Thoracic aorta endothelial cell (primary cell): ENCODE measurements at places on chromosomes 12 and 14. TPM values are rescaled to one million over a fixed set of nuclear protein-coding genes. Genes with fewer than 3 reads are reported as not detected.

The KLRD1 gene
- total RNA-seq: 0.07 and 0.27 TPM in 2 replicates

The TMX1 gene
- total RNA-seq: 83.5 and 109 TPM in 2 replicates

The B4GALNT1 gene
- total RNA-seq: 0.14 and 0.27 TPM in 2 replicates

The KCNH3 gene
- 0.14 and 0.27 TPM in 2 replicates for total RNA-seq

The ABCC9 gene
- total RNA-seq: under 0.01 and 0.07 TPM in 2 replicates

The PLEKHG7 gene
- not detected in 2 replicates for total RNA-seq

The HIGD1C gene
- total RNA-seq: not detected in 2 replicates

The KTN1 gene
- 236 and 238 TPM in 2 replicates for total RNA-seq

The DDX47 gene
- 104 and 121 TPM in 2 replicates for total RNA-seq

The MORN3 gene
- total RNA-seq: 0.29 and 0.80 TPM in 2 replicates

The NXPH4 gene
- 0.13 and 0.14 TPM in 2 replicates for total RNA-seq

The EPYC gene
- not detected in 2 replicates for total RNA-seq

The BCL2L2 gene
- total RNA-seq: 18.5 and 22.2 TPM in 2 replicates

The CCDC88C gene
- total RNA-seq: 32.5 and 32.6 TPM in 2 replicates

The RTN1 gene
- 0.93 and 1.1 TPM in 2 replicates for total RNA-seq

The KRT80 gene
- total RNA-seq: 7.2 and 9.5 TPM in 2 replicates

The CYP46A1 gene
- under 0.01 and 0.14 TPM in 2 replicates for total RNA-seq

The LRFN5 gene
- total RNA-seq: 0.07 and 0.13 TPM in 2 replicates

The NTS gene
- total RNA-seq: not detected in 2 replicates

The ZDHHC22 gene
- total RNA-seq: not detected in 2 replicates

The CCND2 gene
- total RNA-seq: 13.6 and 80.8 TPM in 2 replicates

The OTX2 gene
- total RNA-seq: not detected in 2 replicates

The KRT6C gene
- total RNA-seq: not detected in 2 replicates

The RBP5 gene
- 0.50 TPM in 1 of 2 replicates, not detected in the other for total RNA-seq

The RD3L gene
- total RNA-seq: not detected in 2 replicates

The STAT2 gene
- 67.8 and 71.0 TPM in 2 replicates for total RNA-seq

The RILPL1 gene
- total RNA-seq: 11.6 and 13.6 TPM in 2 replicates

The FRS2 gene
- total RNA-seq: 26.9 and 27.4 TPM in 2 replicates

The LRRK2 gene
- 3.6 and 4.5 TPM in 2 replicates for total RNA-seq

The DIO2 gene
- 0.07 and 0.13 TPM in 2 replicates for total RNA-seq

The TIGAR gene
- 30.5 and 37.4 TPM in 2 replicates for total RNA-seq

The RNF212B gene
- total RNA-seq: not detected in 2 replicates

The STXBP6 gene
- total RNA-seq: 0.14 TPM in 1 of 2 replicates, not detected in the other
